T-helper 17 cell (primary cell): ENCODE measurements at places on chromosomes 6 and 20. TPM values are rescaled to one million over a fixed set of nuclear protein-coding genes. Genes with fewer than 3 reads are reported as not detected.
A peak's percentile ranks its signal among the peaks of the same experiment; 100 is the strongest.

- peaks cover 7% of the 10 kb centered on the region for H3K36me3 ChIP-seq
- peaks cover 35% of the 10 kb centered on the region for H3K4me1 ChIP-seq
These were observed 9.5 kb upstream of the HLA-DOA start for GRCh38 chr6:33018904-33019303.

DNA sequence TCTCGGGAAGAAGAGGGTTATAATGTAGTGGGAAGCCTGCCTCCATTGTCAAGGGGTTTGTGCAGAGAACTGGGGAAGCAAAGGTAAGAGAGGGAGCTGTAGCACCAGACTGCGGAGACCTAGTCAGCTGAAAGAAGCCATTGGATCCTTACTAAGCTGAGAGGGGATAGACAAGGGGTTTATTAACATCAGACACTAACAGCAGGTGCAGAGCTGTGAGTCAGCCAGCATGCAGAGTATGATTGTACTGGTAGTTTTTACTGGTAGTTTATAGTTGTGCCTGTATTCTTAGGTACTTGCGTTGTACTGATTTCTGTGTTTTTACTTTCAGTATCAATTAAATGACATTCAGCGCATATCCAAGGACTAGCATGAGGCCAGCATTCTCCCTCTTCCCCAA lies 17.8 kb upstream of the COL19A1 start:
- H3K4me1 ChIP-seq, result no peaks in the 10 kb centered on the region
- no peak overlapping the region for H3K4me3 ChIP-seq
- H3K27me3 ChIP-seq, result peaks cover 13% of the 10 kb centered on the region
- H3K36me3 ChIP-seq, result no peaks in the 10 kb centered on the region
- no peak overlapping the region for H3K27ac ChIP-seq

GRCh38 chr20:63711085-63711645 lies 3.3 kb downstream of the ZGPAT start:
- H3K4me3 ChIP-seq, result peak overlapping the region; percentile 64
- H3K27ac ChIP-seq, result peak overlapping the region; percentile 24
- DNase-seq, result no peak
- H3K4me1 ChIP-seq, result peaks cover 27% of the 10 kb centered on the region

- H3K4me3 ChIP-seq, result peak overlapping the region; percentile 82
- peaks cover 48% of the 10 kb centered on the region for H3K27me3 ChIP-seq
- no peak overlapping the region for H3K27ac ChIP-seq
These were observed 36.8 kb downstream of the YTHDF1 start for GRCh38 chr20:63178889-63179686.

DNA sequence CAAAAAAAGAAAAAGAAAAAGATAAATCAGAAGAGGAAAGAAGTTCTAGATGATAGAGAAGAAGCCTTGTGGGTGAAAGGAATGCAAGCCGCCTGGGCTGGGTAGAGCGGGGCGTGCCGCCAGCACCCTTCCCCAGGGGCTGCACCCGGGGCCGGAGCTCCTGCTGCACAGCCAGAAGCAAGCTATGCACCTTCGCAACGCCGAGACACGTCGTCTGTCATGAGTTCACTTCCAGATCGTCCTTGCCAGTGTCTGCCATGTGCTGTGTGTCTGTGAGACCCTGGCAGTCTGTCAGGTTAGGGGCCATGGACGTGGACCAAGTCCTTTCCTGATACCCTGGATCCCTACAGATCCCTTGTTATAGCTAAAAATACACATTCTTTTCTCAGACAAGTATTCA lies 25.5 kb upstream of the ADRM1 start:
- H3K4me1 ChIP-seq, result peaks cover 10% of the 10 kb centered on the region
- no peak overlapping the region for H3K27ac ChIP-seq
- H3K27me3 ChIP-seq, result no peaks in the 10 kb centered on the region
- H3K36me3 ChIP-seq, result no peaks in the 10 kb centered on the region

DNA sequence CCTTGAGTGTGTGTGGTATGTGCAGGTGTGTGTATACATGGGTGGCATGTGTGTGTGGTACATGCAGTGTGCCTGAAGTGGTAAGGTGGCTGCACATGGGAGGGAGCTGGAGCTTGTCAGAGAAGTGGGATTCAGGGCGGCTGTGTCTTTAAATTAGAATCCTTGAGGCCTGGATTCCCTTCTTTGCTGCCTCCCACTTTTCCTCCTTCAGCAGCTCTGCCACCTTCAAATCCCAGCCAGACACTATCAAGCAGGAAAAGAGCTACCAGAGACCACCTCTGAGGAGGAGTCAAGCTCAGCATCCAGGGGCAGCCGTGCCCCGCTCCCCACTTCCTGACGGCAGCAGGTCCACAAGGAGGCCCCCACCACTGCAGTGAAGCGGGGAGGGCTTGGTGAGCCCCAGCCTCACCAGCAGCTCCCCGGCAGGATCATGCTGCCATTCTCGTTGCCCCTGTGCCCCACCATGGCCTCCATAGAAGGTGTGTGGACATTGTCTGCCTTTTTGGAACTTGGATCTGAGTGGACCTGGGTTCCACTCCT lies 131.0 kb upstream of the MLN start:
- peaks cover 43% of the 10 kb centered on the region for H3K27me3 ChIP-seq
- H3K27ac ChIP-seq, result no peak overlapping the region
- no peak overlapping the region for H3K4me3 ChIP-seq
- peaks cover 3% of the 10 kb centered on the region for H3K4me1 ChIP-seq
- H3K36me3 ChIP-seq, result peaks cover 4% of the 10 kb centered on the region

- DNase-seq, result no peak
- H3K4me3 ChIP-seq, result no peak overlapping the region
- no peaks in the 10 kb centered on the region for H3K27me3 ChIP-seq
- no peaks in the 10 kb centered on the region for H3K36me3 ChIP-seq
These were observed 54.8 kb downstream of the BTBD3 start for GRCh38 chr20:11972478-11972877.

DNA sequence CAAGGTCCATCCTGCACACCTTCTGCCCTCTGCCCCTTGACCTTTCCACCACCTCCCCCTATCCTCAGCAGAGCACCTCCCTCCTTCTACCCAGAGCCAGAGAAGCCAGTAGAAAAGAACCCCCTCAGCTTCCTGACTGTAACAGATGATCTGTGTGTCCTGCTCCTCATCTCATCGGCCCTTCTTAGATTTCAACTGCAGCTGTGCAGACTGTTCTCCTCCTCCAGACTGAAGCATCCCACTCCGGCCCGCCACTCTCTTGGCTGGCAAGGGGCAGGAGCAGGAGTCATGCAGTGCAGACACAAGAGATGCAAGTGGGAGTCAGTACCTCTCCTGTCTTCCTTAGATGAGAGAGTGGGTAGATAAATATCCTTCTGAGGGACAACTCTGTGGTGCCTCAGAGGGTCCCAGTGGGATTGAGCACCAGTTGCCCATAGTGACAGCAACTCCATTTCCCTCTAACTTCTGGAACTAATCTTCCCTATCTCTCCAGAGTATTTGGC lies 163.5 kb upstream of the MLN start:
- DNase-seq, result no peak
- H3K36me3 ChIP-seq, result peaks cover 2% of the 10 kb centered on the region
- H3K4me3 ChIP-seq, result no peak overlapping the region

DNA sequence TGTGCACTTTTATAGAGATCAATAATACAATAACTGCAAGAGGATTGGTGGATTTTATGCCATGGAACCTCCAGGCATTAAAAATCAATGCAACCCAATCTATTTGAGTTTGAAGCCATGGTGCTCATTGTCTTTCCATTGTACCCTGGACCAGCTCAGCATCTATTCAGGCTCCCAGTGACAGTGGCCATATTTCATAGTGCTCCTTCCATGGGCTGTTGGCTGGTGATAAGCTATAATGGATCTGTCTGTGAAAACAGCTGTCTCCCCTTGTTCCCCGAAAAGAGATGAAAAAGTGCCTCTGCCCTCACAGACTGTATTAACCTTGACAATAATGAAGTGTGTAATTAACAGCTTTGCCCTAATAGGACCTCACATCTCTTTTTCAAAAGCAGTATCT lies 74.3 kb downstream of the LAMP5 start:
- H3K4me1 ChIP-seq, result no peaks in the 10 kb centered on the region
- H3K4me3 ChIP-seq, result no peak overlapping the region
- no peak for DNase-seq
- no peaks in the 10 kb centered on the region for H3K36me3 ChIP-seq
- H3K27me3 ChIP-seq, result peaks cover 27% of the 10 kb centered on the region
- H3K27ac ChIP-seq, result no peak overlapping the region

DNA sequence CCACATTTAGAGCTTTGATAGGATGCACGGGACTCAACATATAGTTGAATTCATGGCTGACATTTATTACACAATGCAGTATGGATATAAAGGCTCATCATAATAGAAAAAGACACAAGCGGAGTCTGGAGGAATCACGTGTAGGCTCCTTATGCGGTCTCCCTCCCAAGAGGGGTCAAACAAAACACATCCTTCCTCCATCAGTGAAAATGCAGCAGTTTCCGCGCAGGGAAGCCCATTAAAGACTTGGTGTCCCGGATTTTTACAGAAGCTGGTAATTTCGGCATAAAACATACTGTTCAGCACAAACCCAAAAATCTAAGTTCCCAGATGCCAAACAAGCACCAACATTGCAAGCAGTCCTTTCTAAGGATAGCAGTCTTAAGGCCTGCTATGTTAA lies 1.1 kb downstream of the USP45 start:
- H3K4me3 ChIP-seq, result peak overlapping the region; percentile 94
- no peak for DNase-seq
- H3K27me3 ChIP-seq, result no peaks in the 10 kb centered on the region
- peak overlapping the region; percentile 88 for H3K27ac ChIP-seq
- H3K36me3 ChIP-seq, result peaks cover 2% of the 10 kb centered on the region

GRCh38 chr6:52664991-52665686 lies 5.8 kb upstream of the TMEM14A start:
- H3K4me1 ChIP-seq, result no peaks in the 10 kb centered on the region
- no peak for DNase-seq
- no peaks in the 10 kb centered on the region for H3K27me3 ChIP-seq
- no peak overlapping the region for H3K27ac ChIP-seq

Gene PPP1R14C
- total RNA-seq, result not detected

Gene LAMA2
- total RNA-seq, result 2.2 TPM

Gene SDC4
- 5.3 TPM for total RNA-seq

Gene APCDD1L
- not detected for total RNA-seq

Gene IL17A
- 0.68 TPM for total RNA-seq
